ENCODE measurements at places on chromosomes 6 and 20. TPM values are rescaled to one million over a fixed set of nuclear protein-coding genes. Genes with fewer than 3 reads are reported as not detected.

KCNQ5 gene
- total RNA-seq = 9.4 TPM

TGM3 gene
- total RNA-seq = not detected

ZNF318 gene
- total RNA-seq = 28.0 TPM

FAM83C gene
- total RNA-seq = not detected

TFAP2D gene
- not detected for total RNA-seq

UST gene
- total RNA-seq = 0.15 TPM

LY6G6F gene
- not detected for total RNA-seq

LATS1 gene
- 36.0 TPM for total RNA-seq

NHSL1 gene
- 20.6 TPM for total RNA-seq

SLC17A4 gene
- total RNA-seq = not detected

FAM162B gene
- total RNA-seq = not detected

PTGIS gene
- total RNA-seq = 4.4 TPM

ID4 gene
- 0.10 TPM for total RNA-seq

TREM1 gene
- not detected for total RNA-seq

PRR18 gene
- total RNA-seq = 0.23 TPM

NKX2-4 gene
- not detected for total RNA-seq

LST1 gene
- not detected for total RNA-seq

SEL1L2 gene
- total RNA-seq = not detected

XRN2 gene
- 77.7 TPM for total RNA-seq

GPRC6A gene
- total RNA-seq = not detected

PAX1 gene
- total RNA-seq = not detected

PRND gene
- total RNA-seq = not detected

DLL1 gene
- 2.4 TPM for total RNA-seq

PPP1R3G gene
- 0.44 TPM for total RNA-seq

TFAP2A gene
- total RNA-seq = 83.9 TPM

HCRTR2 gene
- not detected for total RNA-seq

FOXF2 gene
- 12.7 TPM for total RNA-seq

CCDC167 gene
- 57.6 TPM for total RNA-seq

HLA-DQB1 gene
- total RNA-seq = 0.51 TPM

CRISP1 gene
- not detected for total RNA-seq

FOXS1 gene
- total RNA-seq = 6.3 TPM

C6orf15 gene
- not detected for total RNA-seq

GGTLC1 gene
- total RNA-seq = 0.18 TPM

CFAP206 gene
- total RNA-seq = 2.4 TPM

ELOVL2 gene
- total RNA-seq = 27.8 TPM

MYLK2 gene
- total RNA-seq = 0.87 TPM

ALDH8A1 gene
- total RNA-seq = not detected

TMEM244 gene
- not detected for total RNA-seq

APMAP gene
- total RNA-seq = 165 TPM

BHLHE23 gene
- not detected for total RNA-seq

BPI gene
- not detected for total RNA-seq
